Stromal cell of bone marrow (primary cell): ENCODE measurements at places on chromosomes 4 and X.

GRCh38 chr4:135277068-135277979 lies 1075.7 kb upstream of the PABPC4L start:
- peak; percentile 35 for DNase-seq

- no peak for DNase-seq
Observed at GRCh38 chr4:30725562-30725961, 5.4 kb downstream of the PCDH7 start.

DNA sequence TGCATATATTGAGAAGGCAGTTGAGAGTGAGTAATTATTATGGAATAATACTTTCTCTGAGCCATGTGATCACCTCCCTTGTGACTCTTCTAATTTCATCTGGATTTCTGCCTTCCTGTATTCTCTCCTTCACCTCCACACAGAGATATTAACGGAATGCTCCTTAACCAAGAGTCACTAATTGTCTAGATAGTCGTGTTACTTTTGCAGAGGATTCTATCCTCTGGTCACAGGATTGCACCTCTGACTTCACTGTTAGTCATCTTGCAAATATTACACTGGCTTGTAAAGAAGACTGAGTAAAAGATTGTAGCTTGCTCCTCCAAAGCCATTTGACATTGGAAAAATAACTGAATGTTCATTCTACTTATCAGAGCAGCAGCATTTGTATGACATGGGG lies 160.9 kb downstream of the SH2D1A start:
- DNase-seq: no peak

GRCh38 chr4:148376151-148376550 lies 66.1 kb downstream of the NR3C2 start:
- peak; percentile 36 for DNase-seq

- no peak for DNase-seq
Observed at GRCh38 chr4:80082693-80083092, 9.7 kb upstream of the ANTXR2 start.

- no peak for DNase-seq
Observed at GRCh38 chr4:7398104-7398423, 36.7 kb downstream of the PSAPL1 start.

DNA sequence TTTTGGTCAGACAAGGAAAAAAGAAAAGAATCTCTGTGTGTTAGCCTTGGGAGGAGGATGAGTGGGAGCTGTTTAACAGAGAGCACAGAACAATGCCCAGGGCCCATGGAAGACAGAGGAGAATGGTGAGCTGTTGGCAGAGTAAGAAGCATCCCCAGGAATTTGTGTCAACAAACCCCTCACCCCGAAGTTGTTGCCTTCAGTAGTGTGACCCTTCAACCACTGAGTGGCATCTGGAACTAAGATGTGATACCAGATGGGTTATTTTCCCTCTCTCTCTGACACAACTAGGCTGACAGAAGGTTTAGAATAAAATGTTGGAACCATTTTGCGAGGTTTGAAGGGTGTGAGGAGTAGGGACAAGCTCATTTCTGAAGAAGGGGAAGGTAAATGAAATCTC lies 25.1 kb downstream of the IGSF1 start:
- DNase-seq: no peak

- no peak for DNase-seq
Observed at GRCh38 chrX:72430405-72430968, 124.8 kb upstream of the CITED1 start.

DNA sequence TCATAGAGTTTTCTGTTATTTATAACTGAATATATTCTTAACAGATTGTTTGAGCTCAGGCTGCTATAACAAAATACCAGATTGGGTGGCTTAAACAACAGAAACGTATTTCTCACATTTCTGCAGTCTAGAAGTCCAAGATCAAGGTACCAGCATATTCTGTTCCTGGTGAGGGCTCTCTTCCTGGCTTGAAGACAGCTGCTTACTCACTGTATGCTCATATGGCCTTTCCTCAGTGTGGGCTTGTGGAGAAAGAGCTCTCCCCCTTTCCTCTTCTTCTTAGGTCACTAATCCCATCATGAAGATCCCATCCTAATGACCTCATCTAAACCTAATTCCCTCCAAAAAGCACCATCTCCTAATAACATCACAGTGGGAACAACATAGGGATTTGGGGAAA lies 117.8 kb downstream of the RASGEF1B start:
- peak; percentile 39 for DNase-seq

GRCh38 chr4:183986971-183987946 lies 82.2 kb downstream of the STOX2 start:
- peak; percentile 72 for DNase-seq

DNA sequence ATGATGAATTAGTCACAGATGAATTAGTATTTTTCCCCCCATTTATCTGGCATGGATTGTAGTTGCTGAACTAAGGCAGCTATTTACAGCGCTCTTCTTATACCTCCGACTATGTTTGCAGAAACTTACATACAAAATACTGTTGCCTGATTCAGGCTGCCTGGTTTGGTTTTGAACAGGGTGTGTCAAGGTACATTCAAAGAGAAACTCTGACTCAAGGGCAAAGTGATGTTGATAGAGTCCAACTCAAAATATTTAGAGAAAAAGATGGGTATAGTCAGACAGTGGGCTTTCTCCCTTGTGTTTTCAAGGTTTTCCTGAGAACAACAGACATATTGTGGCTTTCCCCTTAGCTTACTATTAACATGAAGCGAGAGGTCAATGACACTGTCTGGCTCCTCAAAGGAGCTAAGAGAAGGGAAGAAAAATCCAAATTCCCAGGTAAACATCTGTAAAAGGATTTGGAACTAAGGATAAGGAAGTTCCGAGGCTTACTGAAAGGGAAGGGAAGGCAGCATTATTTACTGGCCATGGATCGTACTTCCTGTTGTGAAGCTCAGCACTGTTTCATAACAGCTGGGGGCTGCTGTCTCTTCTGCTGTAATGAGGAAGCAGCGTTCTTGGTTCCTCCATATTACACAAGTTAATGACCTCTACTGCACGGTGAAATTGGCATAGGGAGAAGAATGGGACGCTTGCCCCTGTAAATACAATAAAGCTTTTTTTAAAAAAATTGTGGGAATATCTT lies 30.9 kb downstream of the FAM9C start:
- no peak for DNase-seq

DNA sequence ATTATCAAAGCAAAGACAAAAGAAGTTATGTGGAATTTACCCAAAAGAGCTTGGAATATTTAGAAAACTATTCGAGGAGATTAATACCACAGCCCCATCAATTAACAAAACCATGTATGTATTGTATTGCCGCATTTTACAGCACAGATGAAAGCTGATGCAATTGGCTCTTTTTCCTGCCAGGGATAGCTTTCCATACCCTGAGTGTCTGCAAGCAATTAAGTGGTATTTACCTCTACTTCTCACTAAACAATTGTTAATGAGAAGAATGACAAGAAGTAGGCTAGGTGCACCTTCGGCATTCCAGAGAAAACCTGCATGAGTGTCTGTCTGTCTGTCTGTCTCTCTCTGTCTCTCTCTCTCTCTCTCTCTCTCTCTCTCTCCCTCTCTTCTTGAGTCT lies 219.5 kb downstream of the PAPSS1 start:
- DNase-seq: no peak

DNA sequence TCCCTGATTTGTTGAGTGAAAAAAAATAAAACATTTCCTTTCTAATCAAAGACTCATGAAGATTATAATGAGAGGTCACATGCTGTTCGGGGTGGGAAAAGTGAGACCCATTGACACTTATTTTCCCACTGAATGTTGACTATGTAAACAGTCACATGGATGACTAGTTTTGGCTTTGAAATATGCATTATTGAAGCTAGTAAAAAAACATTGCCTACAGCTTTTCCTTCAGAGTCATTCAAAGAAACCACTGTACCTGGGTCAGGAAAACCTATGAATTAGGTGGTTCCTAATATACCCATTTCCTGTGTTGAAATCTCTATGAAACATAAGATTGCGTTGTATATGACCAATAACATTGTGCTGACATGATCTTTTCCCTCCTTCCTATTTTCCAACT lies 251.2 kb downstream of the CFAP299 start:
- DNase-seq: no peak

DNA sequence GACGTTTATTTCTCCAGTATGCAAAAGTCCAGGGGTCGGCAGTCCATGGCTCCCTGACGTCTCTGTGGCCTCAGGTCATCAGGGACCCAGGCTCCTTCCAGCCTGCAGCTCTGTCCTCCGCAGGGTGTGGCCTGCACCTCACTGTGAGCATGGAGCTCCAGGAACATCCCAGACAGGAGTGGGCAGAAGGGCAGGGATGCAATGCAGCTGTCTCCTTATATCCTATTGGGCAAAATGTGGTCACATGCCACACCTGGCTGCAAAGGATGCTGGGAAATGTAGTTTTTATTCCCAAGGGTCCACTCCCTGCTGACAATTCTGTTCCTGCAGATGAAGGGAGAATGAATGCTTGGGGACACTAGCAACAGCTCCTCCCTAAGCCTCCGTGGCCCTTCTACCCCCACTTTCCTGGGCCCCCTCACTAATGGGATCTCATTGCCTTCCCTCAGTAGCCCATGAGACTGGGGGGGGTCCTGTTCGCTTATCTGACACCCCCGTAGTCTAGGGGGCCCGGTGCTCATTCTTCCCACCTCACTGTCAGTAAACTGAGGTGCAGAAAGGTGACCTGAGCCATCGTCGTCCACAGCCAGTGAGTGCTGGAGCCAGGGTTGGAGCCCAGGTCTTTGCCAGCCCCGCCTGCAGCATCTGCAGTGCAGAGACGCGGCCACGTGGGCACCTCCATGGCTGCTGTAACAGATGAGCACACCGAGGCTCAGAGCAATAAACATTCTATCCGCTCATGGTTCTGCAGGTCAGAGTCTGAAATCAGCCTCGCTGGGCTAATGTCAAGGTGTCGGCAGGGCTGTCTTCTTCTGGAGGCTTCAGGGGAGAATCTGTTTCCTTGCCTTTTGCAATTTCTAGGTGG lies 5.9 kb upstream of the GRPEL1 start:
- no peak for DNase-seq

GRCh38 chr4:18536428-18536827 lies 514.9 kb upstream of the LCORL start:
- DNase-seq: no peak

GRCh38 chrX:18917831-18918230 lies 66.1 kb downstream of the PHKA2 start:
- no peak for DNase-seq

DNA sequence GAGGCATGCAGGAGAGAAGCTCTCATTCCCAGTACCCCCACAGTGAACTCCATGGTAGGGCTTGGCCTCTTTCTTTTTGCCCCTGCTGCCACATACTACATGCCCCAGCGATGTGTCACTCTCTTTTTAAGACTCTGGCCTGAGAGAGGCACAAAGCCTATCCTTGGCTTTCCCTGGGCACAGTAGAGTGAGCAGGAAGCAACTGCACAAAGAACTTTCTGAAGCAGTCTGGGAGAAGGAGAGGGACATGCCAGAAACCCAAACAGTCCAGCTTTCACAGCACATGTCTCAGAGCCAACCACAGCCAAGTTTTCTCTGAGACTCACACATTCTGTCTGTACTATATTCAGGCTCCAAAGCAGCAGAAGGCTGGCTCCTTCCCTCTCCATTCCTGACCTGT lies 7.9 kb upstream of the NALF2 start:
- no peak for DNase-seq

DNA sequence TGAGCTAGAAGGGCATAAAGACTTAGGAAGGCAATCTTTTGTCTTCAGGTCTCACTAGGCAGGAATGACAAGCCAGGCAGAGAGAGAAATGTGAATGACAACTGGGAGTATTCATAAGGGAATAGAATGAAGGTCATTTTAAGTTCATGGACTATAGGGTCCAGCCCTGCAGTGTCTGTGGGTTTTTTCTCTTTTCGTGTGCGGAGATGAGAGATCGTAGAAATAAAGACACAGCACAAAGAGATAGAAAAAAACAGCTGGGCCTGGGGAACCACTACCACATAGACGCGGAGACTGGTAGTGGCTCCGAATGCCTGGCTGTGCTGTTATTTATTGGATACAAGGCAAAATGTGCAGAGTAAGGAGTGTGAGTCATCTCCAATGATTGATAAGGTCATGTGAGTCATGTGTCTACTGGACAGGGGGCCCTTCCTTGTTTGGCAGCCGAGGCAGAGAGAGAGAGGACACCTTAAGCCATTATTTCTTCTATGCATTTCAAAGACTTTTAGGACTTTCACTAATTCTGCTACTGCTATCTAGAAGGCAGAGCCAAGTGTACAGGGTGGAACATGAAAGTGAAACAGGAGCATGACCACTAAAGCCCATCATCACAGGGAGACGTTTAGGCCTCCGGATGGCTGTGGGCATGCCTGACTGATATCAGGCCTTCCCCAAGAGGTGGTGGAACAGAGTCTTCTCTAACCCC lies 921.8 kb upstream of the PCDH10 start:
- no peak for DNase-seq

GRCh38 chr4:169485791-169486742 lies 126.3 kb downstream of the NEK1 start:
- DNase-seq: peak; percentile 43

DNA sequence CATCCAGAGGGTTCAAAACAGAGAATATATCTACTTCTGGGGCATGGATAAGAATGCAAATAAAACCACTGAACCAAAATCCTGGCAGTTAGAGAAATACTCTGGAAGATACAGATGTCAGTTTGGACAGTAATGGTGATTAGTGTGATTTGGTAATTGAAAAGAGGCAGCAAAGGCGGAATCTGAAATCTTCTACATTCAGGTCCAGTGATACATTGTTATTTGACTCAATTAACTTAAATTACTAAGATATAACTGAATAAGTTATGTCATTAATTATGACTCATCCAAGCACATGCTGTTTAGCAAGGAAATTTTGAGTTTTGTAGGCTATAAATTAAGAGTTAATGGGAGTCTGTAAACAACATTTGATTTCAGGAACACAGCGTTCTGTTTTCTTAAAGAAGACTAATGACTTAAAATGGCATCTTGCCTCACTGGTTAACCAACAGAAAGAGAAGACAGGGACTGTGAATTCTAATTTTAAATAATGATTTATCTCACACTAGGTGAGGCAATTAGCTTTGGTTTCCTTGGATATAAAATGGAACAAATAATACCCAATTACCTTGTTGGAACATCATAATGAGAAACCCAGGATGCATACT lies 937.1 kb downstream of the PDHA2 start:
- DNase-seq: no peak

DNA sequence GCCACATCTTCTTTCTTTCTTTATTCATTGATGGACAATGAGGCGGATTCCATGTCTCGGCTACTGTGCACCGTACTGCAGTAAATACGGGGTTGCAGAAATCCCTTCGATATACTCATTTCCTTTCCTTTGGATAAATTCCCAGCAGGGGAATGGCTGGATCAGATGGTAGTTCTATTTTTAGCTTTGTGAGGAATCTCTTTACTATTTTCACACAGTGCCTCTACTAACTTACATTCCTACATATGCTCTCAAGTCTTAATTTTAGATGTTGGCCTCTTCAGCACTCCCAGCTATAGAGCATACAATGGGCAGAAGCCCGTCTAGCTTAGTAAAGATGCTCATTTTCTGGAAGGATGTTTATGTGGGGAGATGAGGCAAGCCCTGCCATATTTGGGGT lies 317.4 kb downstream of the ASMT start:
- DNase-seq: peak; percentile 16

GRCh38 chr4:6480534-6481088 lies 8.2 kb upstream of the PPP2R2C start:
- no peak for DNase-seq
